ENCODE measurements at places on chromosomes 2 and 18.
A peak's percentile ranks its signal among the peaks of the same experiment; 100 is the strongest.

DNA sequence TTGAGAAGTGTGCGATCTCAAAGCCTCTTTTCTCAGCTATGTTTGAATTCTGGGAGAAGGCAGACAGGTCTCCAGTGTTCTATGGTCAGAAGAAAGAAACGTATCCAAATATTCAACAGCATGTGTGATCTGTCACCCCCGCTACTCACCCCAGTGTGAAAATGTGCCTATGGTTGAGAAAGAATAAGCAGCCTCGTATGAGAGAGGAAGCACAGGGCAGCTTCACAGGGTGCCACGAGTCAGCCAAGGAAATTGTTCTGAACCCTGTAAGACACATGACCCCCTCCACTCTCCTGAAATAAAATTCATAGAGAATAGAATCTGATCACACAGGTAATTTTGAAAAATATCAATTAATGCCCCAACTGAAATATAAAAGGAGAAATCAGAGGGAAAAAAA lies 8.0 kb upstream of the SF3B1 start:
- DNase-seq: no peak

GRCh38 chr2:240170883-240171282 lies 30.4 kb upstream of the OTOS start:
- DNase-seq: no peak

DNA sequence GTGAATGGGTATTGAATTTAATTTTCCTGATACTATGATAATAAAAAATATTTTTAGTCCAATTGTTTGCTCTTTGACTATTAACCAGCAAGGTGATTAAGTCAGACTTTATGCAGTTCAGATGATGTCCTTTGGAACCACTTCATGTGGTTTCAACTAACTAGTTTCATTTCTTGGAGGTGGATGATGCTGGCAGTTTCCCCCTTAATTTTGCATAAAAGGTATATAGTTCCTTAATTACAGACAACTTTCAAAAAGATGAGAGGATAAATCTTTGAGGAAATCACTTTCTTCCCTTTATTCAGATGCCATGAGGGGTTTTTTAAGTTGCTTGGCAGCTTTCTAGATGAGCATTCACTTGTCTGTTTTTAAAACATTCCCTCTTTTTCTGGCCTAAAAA lies 223.1 kb downstream of the PHLPP1 start:
- no peak for DNase-seq

GRCh38 chr2:27822049-27822448 lies 50.5 kb downstream of the MRPL33 start:
- no peak for DNase-seq

- no peak for DNase-seq
Measured at GRCh38 chr2:229714736-229715541, 584 bp upstream of the DNER start.

- DNase-seq: no peak
Measured at GRCh38 chr18:61727241-61728193, 165.3 kb downstream of the RNF152 start.

DNA sequence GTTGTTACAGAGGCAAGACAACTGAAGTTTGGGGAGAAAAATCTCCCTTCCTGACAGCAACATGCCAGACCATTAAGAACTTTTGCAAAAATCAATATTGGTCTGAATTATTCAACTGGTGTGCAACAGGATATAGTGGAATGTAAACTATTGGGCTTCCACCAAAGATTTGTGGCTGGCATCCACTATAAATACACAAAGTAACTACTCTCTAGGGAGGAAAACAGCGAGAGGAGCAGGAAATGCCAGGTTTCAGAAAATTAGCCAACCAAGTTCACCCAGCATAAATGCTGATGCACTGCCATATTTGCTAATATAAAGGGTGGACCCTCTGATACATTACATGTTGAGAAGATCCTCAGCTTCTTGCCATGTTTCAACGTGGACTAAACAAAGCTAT lies 267.6 kb upstream of the LYPD1 start:
- DNase-seq: no peak

GRCh38 chr2:187529977-187530721 lies 24.1 kb downstream of the TFPI start:
- no peak for DNase-seq

GRCh38 chr2:196170606-196171247 lies 651 bp downstream of the STK17B start:
- DNase-seq: peak; percentile 60

DNA sequence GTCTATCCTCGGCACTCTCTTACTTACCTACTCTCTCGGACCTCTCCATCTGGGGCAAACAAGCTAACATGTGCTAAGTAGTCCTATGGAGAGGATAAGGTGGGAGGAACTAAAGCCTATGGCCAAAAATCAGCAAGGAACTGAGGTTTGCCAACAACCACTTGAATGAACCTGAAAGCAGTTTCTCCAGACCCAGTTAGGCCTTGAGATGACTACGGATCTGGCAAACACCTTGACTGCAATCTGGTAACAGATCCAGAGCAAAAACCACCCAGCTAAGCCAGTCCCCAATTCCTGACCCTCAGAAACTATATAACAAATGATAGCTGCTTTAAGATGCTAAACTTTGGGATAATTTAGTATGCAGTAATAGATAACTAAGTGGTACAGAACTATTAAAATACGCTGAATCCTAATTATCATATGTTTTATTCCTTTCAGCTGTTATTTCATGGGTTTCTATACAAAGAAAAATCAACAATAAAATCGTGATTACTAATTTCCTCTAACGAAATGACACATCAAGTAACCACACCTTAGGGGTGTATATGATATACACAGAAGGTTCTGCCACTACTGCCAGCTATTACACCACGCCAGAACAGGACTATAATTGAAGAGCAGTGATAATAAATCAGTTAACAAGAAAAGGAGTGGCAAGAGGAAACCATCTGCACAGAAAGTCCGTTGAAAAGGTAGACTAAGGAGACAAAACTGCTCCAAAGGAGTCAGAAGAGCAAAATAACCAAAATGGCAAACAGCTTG lies 3.2 kb downstream of the FARSB start:
- no peak for DNase-seq

DNA sequence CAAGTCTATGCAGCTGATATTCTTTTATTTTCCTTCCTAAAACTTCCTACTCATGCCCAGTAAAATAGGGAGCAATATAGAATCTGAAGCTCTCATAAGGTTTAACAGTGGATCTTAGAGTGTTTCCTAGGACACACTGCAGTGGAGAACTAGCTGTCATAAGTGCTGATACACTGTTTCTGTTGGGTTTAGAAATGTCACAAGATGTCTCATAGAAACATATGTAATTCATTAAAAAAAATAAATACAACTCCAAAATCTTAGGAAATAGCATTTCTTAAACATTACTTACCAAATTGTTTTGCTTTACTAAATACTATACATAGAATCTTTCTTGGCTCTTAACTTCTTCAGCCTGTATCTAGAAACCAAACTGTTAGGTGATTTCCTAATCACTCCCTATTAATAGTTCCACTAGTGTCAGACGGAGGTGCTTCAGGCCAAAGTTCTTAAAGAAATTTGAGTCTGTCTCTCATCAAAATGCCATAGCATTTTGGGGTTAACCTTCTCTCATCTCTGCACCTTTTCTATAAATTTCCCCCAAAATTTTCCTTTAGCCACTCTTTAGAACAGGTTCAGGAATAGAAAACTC lies 93.7 kb downstream of the CERKL start:
- DNase-seq: no peak

GRCh38 chr18:70195014-70195614 lies 10.4 kb downstream of the RTTN start:
- no peak for DNase-seq

DNA sequence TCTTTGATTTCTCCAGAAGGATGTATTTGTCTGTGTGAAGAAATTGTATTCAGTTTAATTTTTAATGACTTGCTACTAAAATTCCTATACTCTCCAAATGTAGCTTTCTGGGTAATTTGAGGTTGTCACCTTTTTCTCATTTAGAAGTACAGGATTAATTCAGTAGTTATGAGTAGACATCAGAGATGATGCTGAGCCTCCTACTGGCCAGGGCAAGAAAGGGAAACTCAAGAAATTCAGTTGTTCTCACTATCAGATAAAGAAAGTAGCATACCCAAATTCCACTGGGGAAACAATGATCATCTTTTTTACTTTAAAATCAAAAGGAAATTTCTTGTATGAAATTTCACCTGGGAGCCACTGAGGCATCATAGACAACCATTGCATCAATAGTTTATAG lies 199.4 kb downstream of the SATB2 start:
- DNase-seq: no peak

DNA sequence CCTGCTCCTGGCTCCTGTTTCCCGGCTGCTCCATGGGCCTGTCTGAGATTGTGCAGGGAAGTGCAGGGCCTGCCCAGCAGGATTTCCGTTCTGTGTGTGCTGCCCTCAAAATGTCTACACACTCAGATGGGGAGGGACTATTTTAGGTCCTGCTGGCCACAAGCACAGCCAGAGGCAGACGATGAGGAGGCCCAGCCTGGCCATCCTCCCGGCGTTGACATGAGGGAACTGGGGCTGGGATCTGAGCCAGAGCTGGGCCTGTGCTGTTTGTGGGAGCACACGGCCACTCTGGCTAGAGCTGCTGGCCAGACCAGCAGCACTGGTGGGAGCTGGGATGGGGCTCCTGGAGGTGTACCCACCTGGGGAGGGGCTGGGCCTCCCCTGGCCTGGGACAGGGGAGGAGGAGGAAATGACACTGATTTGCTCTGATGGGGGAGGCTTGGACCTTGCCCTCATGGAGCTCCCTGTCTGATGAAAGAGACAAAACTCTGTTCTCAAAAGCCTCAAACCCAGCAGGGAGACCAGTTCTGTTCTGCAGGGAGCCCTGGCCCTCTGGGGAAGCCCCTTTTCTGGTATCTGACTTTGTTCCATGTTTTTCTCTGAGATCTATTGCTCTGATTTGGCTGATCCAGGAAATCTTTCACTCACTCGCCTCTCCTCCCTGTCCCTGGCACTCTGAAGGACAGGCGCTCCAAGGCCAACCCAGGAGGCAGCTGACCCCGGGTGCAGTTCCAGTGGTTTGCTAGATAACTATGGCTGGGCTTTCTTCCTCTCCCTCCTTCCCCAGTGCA lies 161.8 kb downstream of the DYSF start:
- no peak for DNase-seq

DNA sequence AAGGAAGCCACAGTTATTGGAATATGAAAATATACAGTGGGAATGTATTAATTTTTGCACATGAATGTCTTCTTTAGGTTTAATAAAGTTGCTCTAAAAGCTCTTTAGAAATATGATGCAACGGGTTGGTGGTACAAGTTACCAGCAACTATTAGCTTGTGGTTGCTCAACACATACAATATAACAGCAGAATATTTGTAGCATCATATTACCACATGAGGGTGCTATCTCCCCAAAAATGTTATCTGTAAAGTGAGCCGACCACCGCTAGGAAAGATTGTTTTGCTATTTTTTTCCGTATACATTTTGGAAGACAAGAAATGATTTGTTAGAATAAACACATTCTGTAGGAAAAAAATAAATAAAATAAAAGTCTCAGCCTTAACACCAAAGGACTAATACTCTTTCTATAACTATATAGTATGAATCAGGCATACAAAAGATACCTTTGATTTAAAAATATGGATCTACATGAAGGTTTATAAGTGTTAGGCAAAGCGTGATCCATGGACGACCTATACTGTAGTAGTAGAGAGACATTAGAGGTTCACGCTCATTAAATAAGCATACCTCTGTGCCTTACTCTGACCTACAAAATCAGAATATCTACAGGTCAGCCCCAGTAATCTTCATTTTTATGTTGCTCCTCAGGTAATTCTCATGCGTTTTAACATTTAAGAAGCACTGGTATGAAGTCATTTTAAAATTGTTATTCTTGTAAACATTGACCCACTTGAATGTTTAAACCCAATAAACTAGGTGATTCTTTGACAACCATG lies 1110.6 kb upstream of the ACVR2A start:
- no peak for DNase-seq

- peak; percentile 50 for DNase-seq
Measured at GRCh38 chr2:44941551-44942234, at the start of gene SIX3. Gene SIX3, plus strand, starts transcription at chr2:44941702. Its CDS starts 403 bp downstream, at chr2:44942105.

GRCh38 chr2:63899639-63900038 lies 57.9 kb downstream of the UGP2 start:
- no peak for DNase-seq

GRCh38 chr18:48879008-48879431 lies 71.7 kb downstream of the SMAD7 start:
- no peak for DNase-seq

All from CD4-positive, alpha-beta T cell treated with Interleukin-4 for 1 hour (primary cell).